ENCODE measurements at places on chromosomes 11 and 22. TPM values are rescaled to one million over a fixed set of nuclear protein-coding genes. Genes with fewer than 3 reads are reported as not detected.

LRRC56 gene
- under 0.01 TPM for total RNA-seq

TMEM191C gene
- under 0.01 TPM for total RNA-seq

FADD gene
- total RNA-seq: 24.5 TPM

GSTP1 gene
- total RNA-seq: 293 TPM

IGLL1 gene
- total RNA-seq: not detected

GLYATL2 gene
- 0.52 TPM for total RNA-seq

PRR5L gene
- 15.7 TPM for total RNA-seq

OR52N4 gene
- total RNA-seq: not detected

APOC3 gene
- not detected for total RNA-seq

ARAP1 gene
- total RNA-seq: 98.6 TPM

PTPN5 gene
- total RNA-seq: not detected

CD6 gene
- under 0.01 TPM for total RNA-seq

RAC2 gene
- 0.52 TPM for total RNA-seq

MYBPC3 gene
- total RNA-seq: 1.6 TPM

KCNJ5 gene
- total RNA-seq: 0.52 TPM

GLB1L3 gene
- total RNA-seq: not detected

GLYATL1 gene
- not detected for total RNA-seq

Data from skeletal muscle tissue (tissue), 5 donors.